MCF 10A (cell line): ENCODE measurements at places on chromosomes 11 and 22. TPM values are rescaled to one million over a fixed set of nuclear protein-coding genes. Genes with fewer than 3 reads are reported as not detected.

DNA sequence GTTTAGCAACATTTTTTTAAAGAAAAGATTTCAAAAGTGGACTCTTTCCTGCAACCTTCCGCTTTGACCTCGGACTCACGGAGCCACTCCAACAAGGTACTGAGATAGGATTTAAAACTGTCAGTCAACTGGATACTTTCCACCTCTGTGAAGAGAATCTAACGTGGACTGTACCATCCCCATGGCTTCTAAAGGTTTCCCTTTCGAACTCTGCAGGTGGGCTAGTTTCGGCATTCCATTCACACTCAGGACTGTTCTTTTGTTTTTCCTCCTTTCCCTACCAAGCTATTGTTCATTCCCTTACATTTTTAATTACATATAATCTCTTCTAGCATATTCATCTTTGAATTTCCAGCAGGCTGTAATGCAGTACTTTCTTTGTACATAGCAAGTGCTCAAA is 88.5 kb upstream of the AKIP1 start:
- no peaks in the 10 kb centered on the region for H3K27me3 ChIP-seq
- H3K36me3 ChIP-seq = no peaks in the 10 kb centered on the region
- no peak overlapping the region for H3K4me3 ChIP-seq
- H3K27ac ChIP-seq = no peak overlapping the region
- H3K4me1 ChIP-seq = no peaks in the 10 kb centered on the region
- no peak for DNase-seq

The SYT13 gene
- total RNA-seq = not detected in 2 replicates

The APOL2 gene
- 16.0 and 38.7 TPM in 2 replicates for total RNA-seq

DNA sequence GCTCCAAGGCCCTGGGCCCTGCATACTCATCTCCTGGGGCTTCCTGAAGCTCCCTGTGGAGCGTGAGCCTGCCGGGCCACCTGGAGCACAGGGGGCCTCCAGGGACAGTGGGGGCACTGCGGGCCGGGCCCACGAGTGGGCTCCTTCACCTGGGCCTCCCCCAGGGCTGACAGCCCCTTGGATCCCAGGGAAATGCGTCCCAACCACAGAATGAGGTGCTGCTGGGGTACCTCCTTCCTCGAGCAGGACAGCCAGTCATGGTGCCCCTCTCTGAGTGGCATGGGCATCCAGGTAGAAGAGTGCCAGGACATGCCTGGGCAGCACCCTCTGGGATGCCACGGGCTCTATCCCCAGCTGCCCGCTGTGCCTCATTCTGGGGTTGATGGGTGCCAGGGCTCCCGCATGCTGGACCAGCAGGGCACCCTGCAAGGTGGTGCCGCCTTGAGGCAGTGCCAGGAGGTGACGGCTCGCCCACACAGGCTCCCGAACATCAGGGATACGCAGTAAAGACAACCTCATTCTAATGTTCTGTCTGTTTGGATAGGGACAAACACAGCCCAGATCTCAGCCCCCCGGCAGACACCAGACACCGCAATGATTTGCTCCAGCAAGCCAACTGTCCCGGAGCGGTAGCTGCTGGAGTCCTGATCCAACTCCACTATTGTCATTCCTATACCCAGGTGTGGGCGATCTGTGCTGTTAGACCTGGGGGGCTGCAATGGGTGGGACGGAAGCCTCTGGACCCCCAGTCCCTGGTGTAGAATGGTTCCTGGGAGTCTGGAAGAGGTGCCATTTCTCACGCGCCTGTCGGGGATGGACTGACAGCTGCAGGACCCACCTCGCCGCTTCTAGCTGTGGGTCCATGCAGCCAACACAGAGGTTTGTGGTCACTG is 25.8 kb downstream of the KRTAP5-5 start:
- no peak overlapping the region for H3K4me3 ChIP-seq
- H3K27me3 ChIP-seq = peaks cover 12% of the 10 kb centered on the region
- peaks cover 4% of the 10 kb centered on the region for H3K4me1 ChIP-seq
- peak overlapping the region; percentile 42 for H3K27ac ChIP-seq

The GAS2 gene
- 1.4 TPM in 2 replicates for total RNA-seq

- peaks cover 10% of the 10 kb centered on the region for H3K4me1 ChIP-seq
- peaks cover 6% of the 10 kb centered on the region for H3K36me3 ChIP-seq
- H3K4me3 ChIP-seq = no peak overlapping the region
- H3K27me3 ChIP-seq = peaks cover 42% of the 10 kb centered on the region
Measured at GRCh38 chr11:127248476-127248875, 247.9 kb upstream of the KIRREL3 start.

- H3K4me1 ChIP-seq = no peaks in the 10 kb centered on the region
- H3K36me3 ChIP-seq = no peaks in the 10 kb centered on the region
- H3K4me3 ChIP-seq = no peak overlapping the region
- no peak for DNase-seq
Measured at GRCh38 chr22:35131525-35132000, 65.6 kb downstream of the ISX start.

DNA sequence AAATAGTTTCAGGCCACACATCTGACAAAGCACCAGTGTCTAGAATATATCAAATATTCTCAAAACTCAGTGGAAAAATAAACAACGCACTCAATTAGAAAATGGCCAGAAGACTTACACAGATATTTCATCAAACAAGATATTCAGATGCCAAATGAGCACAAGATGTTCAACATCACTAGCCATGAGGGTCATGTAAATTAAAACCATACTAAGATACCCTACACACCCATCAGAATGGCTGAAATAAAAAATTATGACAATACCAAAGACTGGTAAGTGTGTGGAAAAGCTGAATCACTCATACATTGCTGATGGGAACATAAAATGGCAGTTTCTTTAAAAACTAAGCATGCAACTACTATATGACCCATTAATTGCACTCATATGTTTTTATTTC is 21.7 kb downstream of the BTG4 start:
- H3K4me3 ChIP-seq = no peak overlapping the region
- no peaks in the 10 kb centered on the region for H3K27me3 ChIP-seq
- no peak for DNase-seq
- no peaks in the 10 kb centered on the region for H3K36me3 ChIP-seq

The KRTAP5-10 gene
- total RNA-seq = not detected in 2 replicates

The PKNOX2 gene
- not detected in 2 replicates for total RNA-seq

DNA sequence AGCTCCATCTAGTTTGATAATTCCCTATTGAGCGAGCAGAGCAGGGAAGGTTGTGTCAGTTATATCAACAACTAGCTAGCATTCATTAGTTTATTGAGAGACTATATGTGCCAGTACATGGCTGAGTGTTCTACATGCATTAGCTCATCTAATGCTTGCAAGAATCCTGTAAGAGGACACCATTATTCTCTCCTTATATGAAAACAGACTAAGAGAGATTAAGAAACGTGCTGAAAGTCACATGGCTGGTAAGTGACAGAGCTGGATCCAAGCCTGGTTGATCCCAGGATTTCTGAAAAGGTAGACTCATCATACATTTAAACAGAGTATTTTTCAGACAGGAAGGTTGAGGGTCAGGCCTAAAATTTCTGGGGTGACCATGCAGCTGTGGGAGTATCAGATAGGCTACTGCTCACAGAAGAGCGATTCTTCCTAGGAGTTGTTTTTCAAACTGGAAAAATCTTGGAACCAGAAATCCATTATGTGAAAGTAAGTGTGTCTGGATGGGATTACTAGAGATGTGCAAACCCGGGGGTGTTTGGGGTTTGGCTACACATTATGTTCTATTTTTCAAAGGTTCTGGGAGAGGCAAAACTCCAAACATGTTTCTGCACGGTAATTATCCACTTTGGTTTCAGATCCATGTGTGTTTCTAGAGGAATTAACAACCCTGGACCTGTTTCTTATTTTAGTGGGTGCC is 213.3 kb downstream of the FAM76B start:
- peaks cover 6% of the 10 kb centered on the region for H3K36me3 ChIP-seq
- H3K4me3 ChIP-seq = no peak overlapping the region
- peaks cover 8% of the 10 kb centered on the region for H3K4me1 ChIP-seq
- H3K27ac ChIP-seq = no peak overlapping the region

- H3K27me3 ChIP-seq = no peaks in the 10 kb centered on the region
- no peaks in the 10 kb centered on the region for H3K4me1 ChIP-seq
- DNase-seq = no peak
- no peak overlapping the region for H3K4me3 ChIP-seq
Measured at GRCh38 chr11:37849706-37850105, 1251.7 kb upstream of the RAG2 start.

DNA sequence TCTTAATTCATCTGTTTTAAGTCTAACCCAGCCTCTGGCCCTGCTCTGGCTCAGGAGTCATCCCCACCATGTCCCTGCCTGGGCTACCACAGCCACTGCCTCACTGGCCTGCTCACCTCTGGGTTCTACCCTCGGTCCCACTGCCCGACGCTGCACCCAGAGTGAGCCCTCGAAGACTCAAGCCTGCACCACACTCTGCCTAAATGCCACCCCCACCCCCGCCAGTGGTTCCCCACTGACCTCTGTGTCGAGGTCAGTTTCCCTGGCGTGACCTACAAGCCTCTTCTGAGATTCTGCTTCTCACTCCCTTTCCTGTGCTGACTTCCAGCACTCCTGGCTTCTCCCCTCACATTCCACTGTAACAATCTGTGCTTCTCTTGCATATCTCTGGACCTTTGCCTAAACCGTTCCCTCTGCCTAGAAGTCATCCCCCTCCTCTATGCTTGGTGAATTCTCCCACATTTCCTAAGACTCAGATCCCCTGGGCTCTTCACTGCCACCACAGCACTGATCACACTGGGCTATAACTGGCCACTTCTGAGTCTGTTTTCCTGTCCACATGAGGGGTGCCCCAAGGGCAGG is 12.5 kb upstream of the PDE2A start:
- H3K36me3 ChIP-seq = peaks cover 32% of the 10 kb centered on the region
- no peak overlapping the region for H3K27ac ChIP-seq
- H3K27me3 ChIP-seq = no peaks in the 10 kb centered on the region
- H3K4me3 ChIP-seq = no peak overlapping the region
- H3K4me1 ChIP-seq = no peaks in the 10 kb centered on the region
- DNase-seq = no peak

DNA sequence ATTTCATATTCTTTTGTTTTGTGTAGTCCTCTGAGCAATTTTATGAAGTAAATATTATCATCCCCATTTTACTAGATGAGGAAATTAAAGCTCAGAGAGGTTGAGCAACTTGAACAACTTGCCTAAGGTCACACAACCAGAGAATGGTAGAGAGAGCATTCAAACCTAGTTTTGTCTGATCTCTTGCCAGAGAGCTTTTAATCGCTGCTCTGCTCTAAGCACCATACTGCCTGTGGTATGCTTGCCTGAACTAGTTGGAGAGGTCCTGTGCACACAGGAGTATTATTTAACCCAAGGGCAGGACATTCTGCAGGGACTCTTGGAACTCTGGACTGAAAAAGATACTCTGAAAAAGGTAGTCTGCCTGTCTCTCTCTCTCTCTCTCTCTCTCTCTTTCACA is 38.5 kb downstream of the TRAF6 start:
- no peaks in the 10 kb centered on the region for H3K27me3 ChIP-seq
- no peak overlapping the region for H3K27ac ChIP-seq
- DNase-seq = peak; percentile 47
- H3K36me3 ChIP-seq = no peaks in the 10 kb centered on the region

DNA sequence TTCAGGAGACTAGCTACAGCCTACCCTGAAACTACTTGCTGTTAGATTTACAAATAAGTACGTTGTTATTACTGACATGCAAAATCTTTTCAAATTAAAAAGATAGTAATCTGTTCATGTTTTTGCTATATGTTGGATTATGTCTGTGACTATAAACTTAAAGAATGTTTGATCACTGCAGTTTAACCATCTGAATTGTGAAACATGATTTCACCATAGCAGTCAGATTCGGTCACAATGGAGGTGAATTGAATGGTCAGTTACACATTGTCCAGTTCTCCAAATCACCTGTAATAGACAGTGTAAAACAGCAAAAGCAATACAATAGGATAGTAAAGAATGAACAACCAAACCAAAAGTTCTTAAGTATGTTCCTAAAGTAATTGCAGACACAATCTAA is 43.3 kb downstream of the CCDC83 start:
- H3K4me3 ChIP-seq = no peak overlapping the region
- no peaks in the 10 kb centered on the region for H3K27me3 ChIP-seq
- no peaks in the 10 kb centered on the region for H3K4me1 ChIP-seq
- H3K36me3 ChIP-seq = no peaks in the 10 kb centered on the region
- H3K27ac ChIP-seq = no peak overlapping the region

GRCh38 chr11:134260503-134260902 is 7.1 kb downstream of the ACAD8 start:
- H3K4me1 ChIP-seq = no peaks in the 10 kb centered on the region
- H3K36me3 ChIP-seq = peaks cover 41% of the 10 kb centered on the region
- DNase-seq = no peak
- no peak overlapping the region for H3K27ac ChIP-seq

DNA sequence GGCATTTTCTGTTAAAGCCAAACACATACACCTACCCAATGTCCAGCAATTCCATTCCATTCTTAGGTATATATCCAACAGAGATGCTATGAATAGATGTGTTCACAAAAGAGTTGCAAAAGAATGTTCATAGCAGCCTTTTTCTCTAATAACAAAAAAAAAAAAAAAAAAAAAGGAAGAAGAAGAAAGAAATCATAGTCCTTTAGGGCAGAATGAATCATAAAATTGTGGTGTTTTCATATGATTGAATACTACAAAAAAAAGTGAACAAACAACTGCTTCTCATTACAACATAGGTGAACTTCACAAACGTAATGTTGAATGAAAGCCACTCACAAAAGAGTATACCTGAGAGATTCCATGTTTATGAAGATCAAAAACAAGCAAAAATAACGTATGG is 66.8 kb upstream of the GRK3 start:
- H3K27me3 ChIP-seq = peaks cover 19% of the 10 kb centered on the region
- peaks cover 5% of the 10 kb centered on the region for H3K4me1 ChIP-seq
- H3K36me3 ChIP-seq = no peaks in the 10 kb centered on the region

GRCh38 chr11:118194835-118195627 is 18.6 kb upstream of the SCN2B start:
- no peak overlapping the region for H3K27ac ChIP-seq
- peaks cover 4% of the 10 kb centered on the region for H3K27me3 ChIP-seq
- peak; percentile 67 for DNase-seq
- peak overlapping the region; percentile 5 for H3K4me3 ChIP-seq
- peaks cover 9% of the 10 kb centered on the region for H3K4me1 ChIP-seq

The NLRP14 gene
- not detected in 2 replicates for total RNA-seq

- no peaks in the 10 kb centered on the region for H3K36me3 ChIP-seq
- H3K27ac ChIP-seq = no peak overlapping the region
- H3K27me3 ChIP-seq = peaks cover 15% of the 10 kb centered on the region
- peak; percentile 10 for DNase-seq
- H3K4me1 ChIP-seq = peaks cover 8% of the 10 kb centered on the region
Measured at GRCh38 chr11:85171648-85172257, 455.4 kb downstream of the DLG2 start.

The FADS2 gene
- total RNA-seq = 7.5 and 20.6 TPM in 2 replicates

The CDCA5 gene
- 9.5 and 17.3 TPM in 2 replicates for total RNA-seq

- DNase-seq = no peak
- H3K27me3 ChIP-seq = no peaks in the 10 kb centered on the region
- peaks cover 7% of the 10 kb centered on the region for H3K4me1 ChIP-seq
- peaks cover 5% of the 10 kb centered on the region for H3K36me3 ChIP-seq
- no peak overlapping the region for H3K4me3 ChIP-seq
Measured at GRCh38 chr11:64161037-64161436, 4.9 kb downstream of the MACROD1 start.
